Breast epithelium (tissue), 4 donors: ENCODE measurements at places on chromosomes 3 and 15.

DNA sequence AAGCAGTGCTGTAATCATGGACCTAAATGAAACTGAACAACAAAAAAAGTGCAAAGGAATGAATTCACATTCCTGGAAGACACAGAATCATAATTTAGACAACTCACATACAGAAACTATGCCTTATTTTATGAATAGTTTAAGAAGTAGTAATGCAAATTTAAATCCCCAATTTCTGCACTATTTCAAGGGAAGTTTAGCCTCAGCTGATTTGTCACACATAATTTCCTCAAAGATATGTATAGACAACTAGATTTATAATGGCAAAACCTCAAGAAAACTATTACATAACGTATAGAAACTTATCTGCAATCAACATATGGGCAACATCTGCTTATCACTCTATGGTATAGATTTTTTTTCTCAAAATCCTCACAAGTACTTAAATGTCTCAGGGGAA, 7.8 kb upstream of the PTX3 start:
- DNase-seq: no peak

DNA sequence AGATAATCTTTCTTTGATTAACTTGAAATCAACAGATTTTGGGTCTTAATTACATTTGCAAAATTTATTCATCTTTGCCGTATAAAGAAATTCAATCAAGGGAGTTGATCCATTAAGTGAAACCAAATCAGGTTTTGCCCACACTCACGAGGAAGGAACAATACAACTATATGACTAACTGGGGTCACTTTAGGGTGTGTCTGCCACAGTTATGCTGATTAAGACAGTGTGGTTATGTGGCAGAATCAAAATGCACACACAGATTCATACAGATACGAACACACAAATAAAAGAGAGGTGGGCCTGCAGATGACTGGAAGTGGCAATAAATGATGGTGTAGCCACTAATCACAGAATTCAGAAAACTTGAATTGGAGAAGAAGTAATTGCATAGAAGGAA, 543.5 kb downstream of the GABRG3 start:
- DNase-seq: no peak

DNA sequence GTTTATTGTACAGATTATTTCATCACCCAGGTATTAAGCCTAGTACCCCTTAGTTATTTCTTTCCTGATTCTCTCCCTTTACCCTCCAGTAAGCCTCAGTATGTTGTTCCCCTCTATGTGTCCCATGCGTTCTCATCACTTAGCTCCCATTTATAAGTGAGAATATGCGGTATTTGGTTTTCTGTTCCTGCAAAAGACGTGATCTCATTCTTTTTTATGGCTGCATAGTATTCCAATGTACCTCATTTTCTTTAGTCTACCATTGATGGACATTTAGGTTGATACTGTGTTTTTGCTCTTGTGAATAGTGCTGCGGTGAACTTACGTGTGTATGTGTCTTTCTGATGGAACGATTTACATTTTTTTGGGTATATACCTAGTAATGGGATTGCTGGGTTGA, 36.7 kb downstream of the CEP63 start:
- no peak for DNase-seq

DNA sequence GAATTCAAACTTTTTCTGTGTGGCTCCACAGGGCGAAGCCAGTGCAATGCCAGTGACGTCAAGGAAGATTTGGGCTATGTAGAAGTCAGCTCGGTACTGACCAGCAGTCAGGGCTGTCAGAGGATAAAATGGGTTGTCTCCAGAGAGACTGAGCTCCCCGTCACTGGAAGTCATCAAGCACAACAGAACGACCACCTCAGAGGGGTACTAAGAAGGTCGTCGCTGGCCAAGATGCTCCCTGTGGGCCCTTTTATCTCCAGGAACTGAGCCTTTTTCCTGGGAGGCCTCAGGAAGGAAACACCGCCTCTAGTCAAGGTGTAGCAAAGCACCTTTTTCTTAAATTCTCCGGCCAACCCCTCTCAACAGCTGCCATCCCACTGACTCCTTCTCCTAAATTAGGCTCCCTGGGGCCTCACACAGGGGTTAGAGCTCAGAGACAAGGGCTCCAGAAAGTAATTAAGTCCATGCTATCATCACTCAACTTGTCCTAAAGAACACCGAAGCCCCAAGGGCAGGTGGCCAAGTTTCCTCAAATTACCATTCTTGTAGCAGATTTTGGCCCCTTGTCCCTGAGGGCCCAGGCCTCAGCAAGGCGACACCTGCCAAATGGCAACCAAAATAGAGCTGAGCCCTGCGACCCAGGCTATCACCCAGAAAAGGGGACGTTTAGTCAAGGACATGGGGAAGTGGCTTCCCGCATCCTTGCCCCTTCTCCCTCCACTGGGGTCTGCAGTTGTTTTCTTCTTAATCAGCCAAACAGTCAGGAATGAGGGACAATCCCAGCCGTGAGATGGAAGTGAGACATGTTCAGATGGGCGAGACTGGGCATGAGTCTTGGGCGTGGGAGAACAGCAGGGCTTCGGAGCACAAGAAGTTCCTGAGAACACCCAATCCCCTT, 48.0 kb downstream of the SSUH2 start:
- no peak for DNase-seq

GRCh38 chr3:84600703-84601225, 358.0 kb upstream of the CADM2 start:
- no peak for DNase-seq
